PC-3 (cell line): ENCODE measurements at places on chromosomes 1 and 21. TPM values are rescaled to one million over a fixed set of nuclear protein-coding genes. Genes with fewer than 3 reads are reported as not detected.
A peak's percentile ranks its signal among the peaks of the same experiment; 100 is the strongest.

Gene GALE
- 86.0 and 86.4 TPM in 2 replicates for total RNA-seq

Gene INSRR
- not detected in 2 replicates for total RNA-seq

Gene CBR1
- 297 and 343 TPM in 2 replicates for total RNA-seq

Gene DMBX1
- 1.7 and 2.4 TPM in 2 replicates for total RNA-seq

Gene MYOG
- not detected in 2 replicates for total RNA-seq

Gene C1orf87
- not detected in 2 replicates for total RNA-seq

Gene PERM1
- 0.47 and 1.1 TPM in 2 replicates for total RNA-seq

Gene CYP2J2
- 0.44 and 0.75 TPM in 2 replicates for total RNA-seq

Gene BGLAP
- 0.35 and 2.5 TPM in 2 replicates for total RNA-seq

DNA sequence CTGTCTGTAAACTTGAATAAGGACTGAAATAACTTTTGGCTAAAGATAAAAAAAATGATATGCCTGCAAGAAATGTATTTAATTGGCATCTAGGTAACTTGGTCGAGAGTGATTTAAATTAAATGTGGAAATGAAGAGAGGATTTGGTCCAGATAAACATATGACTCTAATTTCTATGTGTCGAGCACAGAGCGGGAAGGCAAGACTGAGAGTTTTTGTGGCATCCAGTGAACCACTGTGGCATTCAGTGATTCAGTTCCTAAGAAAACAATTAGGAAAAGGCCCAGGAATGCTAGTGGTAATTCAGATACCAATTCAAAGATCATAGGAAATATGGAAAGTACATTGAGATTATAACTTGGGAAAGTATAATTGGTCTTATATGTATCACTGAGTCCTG, 39.6 kb downstream of the PDE4B start:
- H3K27ac ChIP-seq, result no peak overlapping the region
- H3K36me3 ChIP-seq, result no peaks in the 10 kb centered on the region
- no peak overlapping the region for H3K4me3 ChIP-seq
- H3K27me3 ChIP-seq, result peaks cover 44% of the 10 kb centered on the region; the same call in 1 of the 2 replicates
- no peak for DNase-seq
- H3K4me1 ChIP-seq, result no peaks in the 10 kb centered on the region

DNA sequence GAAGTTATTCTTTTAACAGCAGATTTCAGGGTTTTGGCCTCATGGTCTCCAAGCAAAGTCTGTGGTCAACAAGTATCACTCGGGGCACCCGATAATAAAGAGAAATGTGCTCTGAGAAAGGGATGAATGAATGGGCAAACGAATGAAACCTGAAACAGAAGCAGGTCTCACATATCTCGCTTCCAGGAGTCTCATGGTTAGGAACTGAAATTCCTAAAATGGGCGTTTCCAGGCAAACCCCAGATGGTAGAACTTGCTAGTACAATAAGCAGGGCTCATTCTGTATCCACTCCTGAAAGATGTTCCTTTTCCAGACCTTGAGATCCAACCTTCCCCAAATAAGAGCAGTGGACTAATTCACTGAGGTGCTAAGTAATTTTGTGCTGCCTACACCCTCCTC, 87.2 kb downstream of the LAMC2 start:
- no peaks in the 10 kb centered on the region for H3K27me3 ChIP-seq
- H3K4me1 ChIP-seq, result peaks cover 29% of the 10 kb centered on the region
- no peak overlapping the region for H3K4me3 ChIP-seq
- peak overlapping the region; percentile 51 for H3K27ac ChIP-seq

GRCh38 chr1:99533909-99534637, 111.8 kb upstream of the PALMD start:
- H3K4me1 ChIP-seq, result peaks cover 14% of the 10 kb centered on the region; the same call in 1 of the 2 replicates
- no peak overlapping the region for H3K27ac ChIP-seq
- no peaks in the 10 kb centered on the region for H3K36me3 ChIP-seq
- no peak for DNase-seq
- H3K27me3 ChIP-seq, result no peaks in the 10 kb centered on the region

GRCh38 chr21:46663754-46664153, 28.3 kb downstream of the PRMT2 start:
- H3K27ac ChIP-seq, result no peak overlapping the region
- 0 out of 2 replicates have a peak, but pooled peaks cover 5% of the 10 kb centered on the region for H3K4me1 ChIP-seq
- DNase-seq, result no peak
- H3K27me3 ChIP-seq, result 0 out of 2 replicates have a peak, but pooled peaks cover 3% of the 10 kb centered on the region

DNA sequence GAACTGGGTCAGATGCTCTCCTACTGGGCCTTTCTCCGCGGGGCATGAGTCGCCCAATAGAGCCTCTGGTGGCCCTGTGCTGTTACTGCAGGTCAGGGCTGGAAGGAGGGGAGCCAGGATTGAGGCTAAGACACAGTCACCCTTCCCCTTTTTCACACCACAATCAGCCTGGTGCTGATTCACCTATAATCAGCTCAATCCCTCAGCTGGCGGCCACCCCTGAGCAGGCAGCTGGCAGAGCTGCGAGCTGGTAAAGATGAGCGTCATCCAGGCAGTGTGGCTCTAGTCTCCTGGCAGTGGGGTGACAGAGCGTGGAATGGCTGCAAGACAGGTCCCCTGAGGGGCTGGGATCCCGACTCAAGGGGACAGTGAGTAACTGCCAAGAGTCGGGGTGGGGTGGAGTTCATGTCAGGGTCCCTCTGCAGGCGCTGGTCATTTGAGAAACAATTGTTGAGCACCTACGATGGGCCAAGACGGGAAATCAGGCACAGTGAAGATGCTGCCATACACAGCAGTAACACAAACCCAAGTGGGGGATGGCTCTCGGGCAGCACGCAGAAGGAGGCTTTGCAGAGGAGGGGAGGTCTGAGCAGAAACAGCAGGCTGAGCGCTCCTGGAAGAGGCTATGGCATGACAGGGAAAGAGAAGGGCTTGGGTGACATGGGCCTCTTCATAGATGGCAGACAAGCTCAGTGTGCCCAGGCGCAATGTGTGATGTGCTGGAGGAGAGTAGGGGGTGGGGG, 21.8 kb downstream of the ATF3 start:
- no peak overlapping the region for H3K27ac ChIP-seq
- H3K4me3 ChIP-seq, result no peak overlapping the region
- H3K27me3 ChIP-seq, result no peaks in the 10 kb centered on the region
- H3K36me3 ChIP-seq, result no peaks in the 10 kb centered on the region
- peak; percentile 77 for DNase-seq
- H3K4me1 ChIP-seq, result no peaks in the 10 kb centered on the region

- no peak overlapping the region for H3K27ac ChIP-seq
- DNase-seq, result no peak
- H3K4me3 ChIP-seq, result no peak overlapping the region
- no peaks in the 10 kb centered on the region for H3K27me3 ChIP-seq
- H3K36me3 ChIP-seq, result no peaks in the 10 kb centered on the region
- no peaks in the 10 kb centered on the region for H3K4me1 ChIP-seq
These were observed 123.9 kb downstream of the CYYR1 start for GRCh38 chr21:26449161-26449560.

DNA sequence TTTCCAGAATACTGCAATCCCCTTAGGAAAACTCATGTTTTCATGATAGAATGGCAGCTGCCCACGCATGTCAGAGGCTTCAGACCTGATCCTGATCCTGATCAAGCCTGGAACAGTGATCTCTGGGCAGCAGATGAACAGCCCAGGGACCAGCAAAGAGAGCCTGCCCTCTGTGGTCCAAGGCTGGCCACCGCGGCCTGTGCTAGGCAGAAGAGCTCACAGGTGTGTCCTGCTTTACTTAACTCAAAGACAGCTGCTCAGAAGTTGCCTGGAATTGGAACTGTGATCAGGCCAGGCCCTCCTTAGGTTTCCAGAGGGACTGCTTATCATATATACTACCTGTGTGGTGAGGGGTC, 21.2 kb upstream of the BCAR3 start:
- DNase-seq, result no peak
- no peak overlapping the region for H3K4me3 ChIP-seq
- peaks cover 24% of the 10 kb centered on the region for H3K36me3 ChIP-seq
- H3K27ac ChIP-seq, result peak overlapping the region; percentile 99

- no peak overlapping the region for H3K27ac ChIP-seq
- DNase-seq, result no peak
- H3K36me3 ChIP-seq, result peaks cover 16% of the 10 kb centered on the region; the same call in 1 of the 2 replicates
- H3K27me3 ChIP-seq, result no peaks in the 10 kb centered on the region
- no peaks in the 10 kb centered on the region for H3K4me1 ChIP-seq
These were observed 15.1 kb downstream of the THEMIS2 start for GRCh38 chr1:27887215-27888021.

GRCh38 chr1:201459775-201460174, 9.2 kb downstream of the PHLDA3 start:
- peaks cover 65% of the 10 kb centered on the region for H3K4me1 ChIP-seq
- DNase-seq, result peak; percentile 51
- no peak overlapping the region for H3K4me3 ChIP-seq

- H3K4me1 ChIP-seq, result no peaks in the 10 kb centered on the region
- no peaks in the 10 kb centered on the region for H3K36me3 ChIP-seq
- H3K27me3 ChIP-seq, result no peaks in the 10 kb centered on the region
- DNase-seq, result no peak
These were observed 10.9 kb upstream of the RGS2 start for GRCh38 chr1:192797891-192798290.

- peak; percentile 65 for DNase-seq
- H3K36me3 ChIP-seq, result peaks cover 27% of the 10 kb centered on the region; the same call in 1 of the 2 replicates
- H3K27me3 ChIP-seq, result no peaks in the 10 kb centered on the region
- peak overlapping the region; percentile 33 for H3K27ac ChIP-seq
These were observed 47.5 kb downstream of the YARS1 start for GRCh38 chr1:32769524-32770220.

- DNase-seq, result peak; percentile 75
- no peak overlapping the region for H3K4me3 ChIP-seq
- H3K27me3 ChIP-seq, result no peaks in the 10 kb centered on the region
- no peaks in the 10 kb centered on the region for H3K36me3 ChIP-seq
- no peak overlapping the region for H3K27ac ChIP-seq
These were observed 5.5 kb downstream of the AZIN2 start for GRCh38 chr1:33086384-33086850.

DNA sequence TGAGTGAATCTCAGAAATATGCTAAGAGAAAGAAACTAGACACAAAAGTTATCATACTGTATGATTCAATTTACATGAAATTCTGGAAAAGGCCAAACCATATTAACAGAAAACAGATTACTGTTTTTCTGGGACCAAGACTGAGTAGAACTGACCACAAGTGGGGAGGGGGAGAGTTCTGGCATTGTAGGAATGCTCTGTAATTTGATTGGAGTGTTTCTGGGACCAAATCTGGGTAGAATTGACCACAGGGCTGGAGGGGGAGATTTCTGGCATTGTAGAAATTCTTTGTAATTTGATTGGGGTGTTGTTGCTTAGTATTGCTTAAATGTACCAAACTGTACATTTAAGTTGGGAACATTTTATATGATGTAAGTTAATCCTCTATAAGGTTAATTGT, 3.4 kb upstream of the OR10K1 start:
- H3K27me3 ChIP-seq, result no peaks in the 10 kb centered on the region
- H3K36me3 ChIP-seq, result no peaks in the 10 kb centered on the region
- no peaks in the 10 kb centered on the region for H3K4me1 ChIP-seq

DNA sequence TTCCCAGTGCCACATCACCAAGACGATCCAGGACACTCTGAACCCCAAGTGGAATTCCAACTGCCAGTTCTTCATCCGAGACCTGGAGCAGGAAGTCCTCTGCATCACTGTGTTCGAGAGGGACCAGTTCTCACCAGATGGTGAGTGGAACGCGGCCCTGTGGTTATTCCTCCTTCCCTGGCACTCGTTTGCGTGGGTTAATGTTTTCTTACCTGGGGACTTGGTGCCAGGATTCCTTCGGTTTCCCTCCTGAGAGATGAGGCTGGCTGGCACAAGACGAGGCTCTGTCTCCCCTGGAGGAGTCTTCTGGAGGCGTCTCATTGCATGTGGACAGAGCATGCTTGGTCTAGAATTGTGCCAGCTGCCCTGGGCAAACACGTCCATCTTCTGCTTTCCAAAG, 29.3 kb downstream of the ATP5PO start:
- H3K4me3 ChIP-seq, result no peak overlapping the region
- H3K36me3 ChIP-seq, result no peaks in the 10 kb centered on the region
- no peaks in the 10 kb centered on the region for H3K27me3 ChIP-seq
- no peak overlapping the region for H3K27ac ChIP-seq
- no peak for DNase-seq
